Fibroblast of the aortic adventitia (primary cell): ENCODE measurements at places on chromosomes 4 and X. TPM values are rescaled to one million over a fixed set of nuclear protein-coding genes. Genes with fewer than 3 reads are reported as not detected.

The GRID2 gene
- 0.25 and 0.63 TPM in 2 replicates for total RNA-seq

The ADH1A gene
- 0.27 TPM in 1 of 2 replicates, not detected in the other for total RNA-seq

DNA sequence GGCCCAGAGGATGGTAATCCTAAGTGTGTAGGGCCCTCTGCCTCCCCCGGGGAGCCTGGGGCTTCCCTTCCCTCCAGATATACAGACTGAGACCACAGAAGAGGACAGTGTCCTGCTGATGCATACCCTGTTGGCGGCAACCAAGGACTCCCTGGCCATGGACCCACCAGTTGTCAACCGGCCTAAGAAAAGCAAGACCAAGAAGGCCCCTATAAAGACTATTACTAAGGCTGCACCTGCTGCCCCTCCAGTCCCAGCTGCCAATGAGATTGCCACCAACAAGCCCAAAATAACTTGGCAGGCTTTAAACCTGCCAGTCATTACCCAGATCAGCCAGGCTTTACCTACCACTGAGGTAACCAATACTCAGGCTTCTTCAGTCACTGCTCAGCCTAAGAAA lies 1.9 kb downstream of the TRO start:
- DNase-seq: no peak

- DNase-seq: no peak
These were observed 12.1 kb upstream of the MANBA start for GRCh38 chr4:102772738-102773340.

GRCh38 chrX:39614680-39614998 lies 483.1 kb downstream of the BCOR start:
- DNase-seq: no peak

DNA sequence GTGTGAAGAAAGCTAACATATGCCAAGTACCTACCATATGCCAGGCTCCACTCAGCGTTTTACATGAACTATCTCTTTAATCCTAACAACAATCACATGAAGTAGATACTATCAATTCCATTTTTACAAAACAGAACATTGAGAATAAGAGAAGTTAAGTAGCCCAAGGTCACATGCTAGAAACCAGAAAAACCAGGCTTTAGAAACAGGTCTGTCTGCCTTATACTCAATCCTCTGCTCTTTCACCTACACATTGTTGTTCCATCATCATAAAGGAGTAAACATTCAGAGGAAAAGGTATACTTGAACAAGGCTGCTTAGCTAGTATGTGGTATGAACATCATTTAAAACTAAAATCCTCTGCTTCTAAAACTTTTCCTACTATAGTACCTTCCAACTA lies 42.1 kb downstream of the WDFY3 start:
- DNase-seq: no peak

DNA sequence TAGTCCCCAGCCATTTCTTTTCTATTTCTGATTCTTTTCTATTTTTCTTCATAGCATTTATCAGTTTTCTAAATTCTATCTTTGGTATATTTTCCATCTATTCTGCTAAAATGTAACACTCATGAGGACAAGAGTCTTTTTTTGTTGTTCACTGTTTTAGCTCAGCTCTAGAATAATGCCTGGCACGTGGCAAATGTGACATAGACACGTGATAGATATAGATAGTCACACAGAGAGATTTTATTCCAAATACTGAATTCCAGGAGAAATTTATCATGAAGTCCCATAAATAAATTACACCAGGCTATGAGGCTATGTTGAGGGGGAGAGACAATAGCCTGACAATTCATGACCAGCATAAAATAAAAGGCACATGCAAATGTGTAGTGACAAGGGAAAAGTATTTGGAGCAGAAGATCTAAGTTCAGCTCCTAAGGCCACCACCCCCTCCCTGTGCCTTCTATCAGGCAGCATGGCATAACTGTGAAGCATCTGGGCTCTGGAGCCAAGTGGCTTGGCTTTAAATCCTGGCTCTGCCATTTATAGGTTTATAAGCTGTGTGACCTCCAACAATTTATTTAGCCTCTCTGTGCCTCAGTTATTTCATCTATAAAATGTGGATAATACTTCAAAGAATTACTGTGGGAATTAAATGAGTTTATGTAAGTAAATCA lies 25.7 kb upstream of the PPARGC1A start:
- DNase-seq: no peak

DNA sequence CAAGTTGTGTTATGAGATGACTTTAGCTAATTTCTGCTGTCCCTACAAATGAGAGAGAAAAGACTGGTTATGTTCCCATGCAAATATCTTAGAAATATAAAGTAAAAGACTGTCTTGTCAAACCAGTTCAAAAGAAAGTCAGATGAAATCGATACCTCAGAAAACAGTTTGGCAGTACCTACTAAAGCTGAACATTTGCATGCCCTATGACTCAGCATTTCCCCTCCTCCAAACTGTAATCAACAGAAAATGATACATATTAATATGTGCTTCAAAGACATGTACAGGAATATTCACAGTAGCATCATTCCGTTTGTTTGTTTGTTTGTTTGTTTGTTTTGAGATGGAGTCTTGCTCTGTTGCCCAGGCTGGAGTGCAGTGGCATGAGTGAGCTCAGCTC lies 90.3 kb downstream of the ARX start:
- peak; percentile 9 for DNase-seq

GRCh38 chrX:139759637-139760036 lies 51.7 kb upstream of the MCF2 start:
- DNase-seq: peak; percentile 27
